ENCODE measurements at places on chromosomes 1 and 21. TPM values are rescaled to one million over a fixed set of nuclear protein-coding genes. Genes with fewer than 3 reads are reported as not detected.

- no peak for DNase-seq
Observed at GRCh38 chr1:239879321-239880170, 212.1 kb upstream of the FMN2 start.

- DNase-seq = peak; percentile 63
Observed at GRCh38 chr1:66729119-66729518, 23.1 kb upstream of the DYNLT5 start.

DNA sequence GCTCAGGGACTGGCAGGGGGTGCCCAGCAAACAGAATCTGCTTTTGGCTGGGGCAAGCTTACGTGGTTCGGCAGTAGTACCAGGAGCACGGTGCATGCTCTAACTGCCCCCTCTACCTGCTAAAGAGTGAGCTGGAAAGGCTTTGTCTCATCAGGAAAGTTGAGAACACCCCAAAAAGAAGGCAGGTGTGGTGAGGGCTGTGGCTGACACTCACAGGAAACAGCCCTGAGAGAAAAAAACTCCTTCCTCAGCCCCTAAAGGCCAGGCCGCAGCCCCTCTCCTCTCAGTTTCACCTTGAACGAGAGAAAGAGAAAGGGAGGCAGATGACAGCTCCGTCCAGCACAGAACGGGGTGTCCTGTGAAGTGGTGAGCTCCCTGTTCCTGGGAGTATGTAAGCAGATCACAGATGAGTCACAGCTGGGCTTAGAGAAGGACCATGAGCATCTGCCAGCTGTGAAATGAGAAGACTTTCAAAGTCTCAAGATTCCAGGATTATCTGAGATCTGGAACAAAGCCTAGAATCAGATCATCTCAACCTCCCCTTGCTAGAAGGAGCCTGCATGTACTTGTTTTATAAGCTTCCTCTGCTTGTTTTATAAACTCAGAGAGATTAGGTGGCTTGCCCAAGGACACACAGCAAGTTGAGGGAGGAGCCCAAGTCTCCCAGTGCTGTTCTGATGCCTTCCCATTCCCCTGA lies 13.4 kb downstream of the LAPTM5 start:
- peak; percentile 57 for DNase-seq

GRCh38 chr21:21291883-21292569 lies 293.8 kb downstream of the NCAM2 start:
- DNase-seq = no peak

GRCh38 chr21:28959367-28960099 lies 33.1 kb downstream of the LTN1 start:
- peak; percentile 68 for DNase-seq

GRCh38 chr1:197798492-197798891 lies 23.2 kb upstream of the DENND1B start:
- DNase-seq = no peak

- DNase-seq = no peak
Observed at GRCh38 chr21:44778499-44778911, 23.1 kb downstream of the UBE2G2 start.

DNA sequence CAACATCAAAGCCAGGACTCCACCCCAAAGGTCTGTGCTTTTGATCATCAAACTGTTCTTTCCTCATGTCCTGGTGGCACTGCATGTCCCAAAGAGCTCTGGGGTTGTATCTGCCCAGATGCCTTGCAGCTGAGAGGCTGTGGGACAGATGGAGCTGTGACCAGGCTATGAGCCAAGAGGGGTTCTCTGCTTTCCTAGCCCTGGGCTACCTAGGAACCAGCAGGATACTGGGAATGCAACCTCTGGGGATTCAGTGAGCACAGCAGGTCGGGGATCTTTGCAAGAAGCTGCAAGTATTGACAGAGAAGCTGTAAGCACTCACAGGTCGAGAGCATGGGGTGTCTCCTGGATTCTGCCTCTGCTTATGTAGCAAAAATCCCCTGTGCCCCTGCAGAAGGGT lies 186.6 kb downstream of the GRIK3 start:
- DNase-seq = no peak

GRCh38 chr1:190116921-190117320 lies 360.7 kb downstream of the BRINP3 start:
- no peak for DNase-seq

- no peak for DNase-seq
Observed at GRCh38 chr1:22508329-22508728, 55.0 kb upstream of the EPHA8 start.

GRCh38 chr1:58402444-58402843 lies 144.1 kb downstream of the OMA1 start:
- DNase-seq = peak; percentile 3

- DNase-seq = no peak
Observed at GRCh38 chr1:145901312-145902021, 8.4 kb downstream of the ITGA10 start.

DNA sequence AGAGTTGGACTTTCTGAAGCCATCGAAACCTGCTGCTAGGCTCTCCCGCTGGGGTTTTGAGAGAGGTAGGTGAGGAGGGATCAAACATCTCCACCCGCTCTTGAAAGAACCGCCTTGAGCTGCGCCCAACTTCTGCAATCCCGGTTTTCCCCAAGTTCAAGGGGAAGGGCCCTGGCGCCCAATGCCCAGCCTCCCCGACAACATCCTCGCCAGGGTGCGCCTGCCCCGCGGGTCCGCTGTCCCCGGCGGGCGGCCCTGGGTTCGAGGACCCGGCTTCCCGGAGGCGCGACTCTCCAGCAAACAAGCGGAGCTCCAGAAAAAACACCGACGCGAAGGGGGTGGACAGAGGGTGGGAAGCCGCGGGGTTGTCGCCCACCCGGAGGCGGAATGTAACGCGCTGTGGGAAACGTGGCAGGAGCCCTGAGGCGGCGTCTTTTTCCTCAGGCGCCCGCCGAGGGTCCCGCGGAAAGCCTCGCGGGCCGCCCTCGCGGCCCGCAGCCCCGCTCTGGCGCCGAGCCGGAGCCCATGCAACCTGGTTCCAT lies 607 bp downstream of the BTG3 start:
- DNase-seq = peak; percentile 31

DNA sequence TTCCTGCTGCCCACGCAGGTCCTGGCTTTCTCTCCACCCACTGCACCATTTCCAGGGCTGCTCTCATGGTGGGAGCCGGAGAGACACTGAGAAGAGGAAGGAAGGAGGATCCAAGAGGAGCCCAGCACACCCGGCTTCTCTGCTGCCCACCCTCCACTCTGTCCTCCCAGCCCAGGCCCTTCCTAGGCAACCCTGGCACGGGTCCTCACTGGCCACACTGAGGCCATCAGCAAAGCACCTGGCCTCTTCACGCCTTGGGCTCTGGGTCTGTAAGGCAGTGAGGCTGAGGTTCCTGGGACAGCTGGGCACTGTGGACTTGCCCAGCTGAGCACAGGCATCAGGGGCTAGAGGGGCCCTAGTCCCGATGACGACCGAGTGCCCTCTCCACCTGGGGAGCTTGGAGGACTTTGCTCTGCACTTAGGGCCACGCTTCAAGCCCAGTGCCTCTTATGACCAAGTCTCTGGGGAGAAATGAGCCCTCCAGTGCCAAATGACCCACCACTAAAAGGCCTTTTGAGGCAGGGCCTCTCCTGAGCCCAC lies 43.1 kb downstream of the PDE9A start:
- DNase-seq = no peak

GRCh38 chr1:84712276-84712874 lies 22.1 kb upstream of the SSX2IP start:
- peak; percentile 63 for DNase-seq

DNA sequence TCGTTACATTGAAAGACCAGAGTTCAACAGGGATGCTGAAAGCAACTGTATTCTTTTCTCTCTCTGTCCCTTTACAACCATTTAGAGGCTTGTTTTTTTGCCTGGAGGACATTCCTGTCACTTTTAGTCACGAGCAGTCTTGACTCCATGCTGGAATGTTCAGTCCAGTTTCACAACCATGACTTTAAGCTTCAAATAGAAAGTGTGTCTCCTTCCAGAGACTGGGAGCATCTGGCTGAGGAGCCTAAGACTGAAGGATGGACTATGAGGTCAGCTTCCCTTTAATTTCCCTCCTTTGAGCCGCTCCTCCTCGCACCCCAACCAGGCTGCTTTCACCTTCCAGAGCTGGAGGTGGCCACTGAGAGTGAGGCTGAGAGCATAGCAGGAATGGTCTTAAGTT lies 10.5 kb upstream of the RYR2 start:
- no peak for DNase-seq

GRCh38 chr1:232049335-232049734 lies 422.7 kb downstream of the DISC1 start:
- DNase-seq = no peak

DNA sequence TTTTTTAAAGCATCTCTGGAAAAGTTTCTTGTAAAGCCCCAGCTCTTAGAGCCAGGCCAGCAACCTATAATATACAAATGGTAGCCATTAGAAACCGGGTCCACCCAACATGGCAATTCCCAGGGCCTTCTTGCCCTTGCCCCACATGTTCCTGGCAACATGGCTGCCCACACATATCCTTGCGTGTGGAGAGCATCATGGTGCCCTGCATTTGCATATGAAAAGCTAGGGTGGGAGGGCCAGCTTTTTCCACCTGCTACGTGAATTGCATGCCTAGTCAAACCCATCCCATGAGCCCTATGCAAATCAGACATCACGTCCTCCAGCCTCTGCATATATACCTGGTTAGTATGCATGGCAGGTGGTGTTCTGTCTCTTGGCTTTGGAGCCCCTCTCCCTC lies 88.2 kb downstream of the RABGAP1L start:
- DNase-seq = no peak

DNA sequence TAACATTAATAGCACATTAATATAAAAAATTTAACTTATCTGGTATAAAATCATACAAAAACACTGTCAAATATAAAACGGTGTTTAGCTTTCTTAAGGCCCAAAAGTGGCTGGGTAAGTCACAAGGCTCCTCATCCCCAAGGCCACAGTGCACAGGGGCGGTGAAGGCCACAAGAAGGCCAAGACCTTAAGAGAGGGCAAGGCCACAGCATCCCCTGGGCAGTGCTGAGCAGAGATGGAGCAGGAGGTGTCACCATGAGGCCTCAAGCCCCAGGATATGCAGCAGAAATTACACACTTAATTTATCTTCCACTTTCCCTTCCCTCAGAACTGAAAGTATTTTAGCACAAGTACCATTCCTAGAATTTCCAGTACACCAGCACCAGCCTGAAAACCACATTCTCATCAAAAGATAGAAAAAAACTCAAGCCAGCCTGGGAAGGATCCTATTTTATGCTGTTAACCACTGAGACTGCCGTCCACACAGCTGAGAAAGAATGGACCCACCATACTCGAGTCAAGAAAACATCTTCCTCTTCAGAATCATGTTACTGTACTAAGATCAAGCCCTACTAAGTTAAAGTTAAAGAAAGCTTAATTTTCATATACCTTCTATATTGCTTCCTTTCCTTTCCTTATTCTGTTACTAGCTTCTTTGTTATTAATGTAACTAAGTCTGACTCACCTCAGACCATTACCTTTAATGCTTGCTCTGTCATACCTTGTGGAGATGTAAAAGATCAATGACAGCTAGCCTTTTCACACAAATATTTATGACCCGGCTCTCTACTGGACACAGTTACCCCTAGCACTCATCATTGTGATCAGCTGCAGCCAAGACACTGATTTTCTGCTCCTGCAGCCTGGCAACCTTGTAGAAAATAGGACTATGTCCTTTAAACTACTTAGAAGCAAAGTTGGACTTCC lies 26.4 kb upstream of the FMO1 start:
- DNase-seq = no peak

- DNase-seq = peak; percentile 87
Observed at GRCh38 chr1:159829822-159830465, 3.3 kb downstream of the SLAMF8 start.

DNA sequence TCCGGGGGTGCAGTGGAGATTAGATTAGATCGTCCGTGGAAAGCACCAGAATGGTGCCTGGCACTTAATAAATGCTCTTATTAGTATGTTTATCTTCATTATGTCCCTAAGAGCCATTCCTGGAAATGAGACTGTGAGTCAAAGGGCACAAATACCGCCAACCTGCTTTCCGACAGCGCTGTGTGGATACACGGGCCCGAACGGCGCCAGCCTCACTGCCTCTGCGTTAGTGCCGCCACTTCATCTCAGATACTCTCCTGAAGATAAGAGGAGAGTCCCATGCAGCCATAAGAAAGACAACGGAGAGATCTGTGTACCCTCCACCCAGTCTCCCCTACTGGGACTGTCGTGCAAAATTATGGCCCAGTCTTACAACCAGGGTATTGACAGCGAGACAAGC lies 22.0 kb downstream of the PDE9A start:
- no peak for DNase-seq

DNA sequence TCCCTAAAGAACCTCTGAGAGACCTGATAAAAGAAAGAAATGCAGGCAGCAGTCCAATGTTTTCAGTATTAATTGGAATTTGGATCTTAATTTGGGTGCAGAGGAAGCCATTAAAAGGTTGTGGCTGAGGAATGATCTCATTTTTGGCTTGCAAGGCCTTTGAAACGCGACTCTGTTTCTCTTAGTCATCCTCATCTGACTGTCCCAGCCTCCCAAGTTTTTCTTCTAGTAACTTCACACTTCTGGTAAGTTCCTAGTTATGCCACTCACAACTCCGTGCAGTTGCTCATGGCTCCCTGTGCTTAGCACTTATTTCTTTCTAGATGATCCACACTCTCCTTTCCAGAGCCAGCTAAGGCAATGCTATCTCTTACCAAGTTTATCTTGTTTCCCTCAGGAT lies 147.4 kb upstream of the USP24 start:
- DNase-seq = peak; percentile 89

DNA sequence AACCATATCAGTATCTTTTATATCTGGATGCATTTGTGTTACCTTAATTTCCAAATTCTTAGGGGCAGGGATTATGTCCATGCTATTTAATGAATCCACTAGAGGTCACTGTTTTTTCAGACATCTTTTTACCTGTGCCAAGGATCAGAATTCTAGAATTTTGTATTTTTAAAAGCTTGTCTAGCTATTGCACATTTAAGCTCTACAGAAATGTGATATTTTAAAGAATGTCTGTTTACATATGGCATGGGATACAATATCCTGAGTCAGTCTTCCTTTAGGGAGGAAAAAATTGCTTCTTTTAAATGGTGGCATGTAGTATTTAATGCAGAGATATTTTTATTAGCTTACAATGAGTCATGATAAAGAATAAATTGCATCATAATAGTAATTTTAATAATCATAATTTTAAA lies 11.3 kb downstream of the RPAP2 start:
- peak; percentile 18 for DNase-seq

- DNase-seq = no peak
Observed at GRCh38 chr1:2934642-2935081, 86.6 kb upstream of the ACTRT2 start.

Gene LY9
- total RNA-seq = not detected

Gene COG2
- total RNA-seq = 20.4 TPM

Gene ADIPOR1
- 95.3 TPM for total RNA-seq

Gene FGR
- total RNA-seq = not detected

Gene ANGPTL3
- not detected for total RNA-seq

Gene E2F2
- 6.6 TPM for total RNA-seq

Gene TNFRSF4
- total RNA-seq = 0.32 TPM

Gene ADAM30
- not detected for total RNA-seq

Gene C1QB
- total RNA-seq = not detected

Gene TNFSF4
- total RNA-seq = 26.1 TPM

Gene TBX19
- total RNA-seq = 0.34 TPM

Gene KIF21B
- total RNA-seq = under 0.01 TPM

Gene SPATA21
- total RNA-seq = not detected

Gene DNAJC28
- 0.77 TPM for total RNA-seq
